ENCODE measurements at places on chromosomes 11 and 22.

GRCh38 chr11:71425860-71426259 is 22.3 kb downstream of the DHCR7 start:
- DNase-seq, result no peak

DNA sequence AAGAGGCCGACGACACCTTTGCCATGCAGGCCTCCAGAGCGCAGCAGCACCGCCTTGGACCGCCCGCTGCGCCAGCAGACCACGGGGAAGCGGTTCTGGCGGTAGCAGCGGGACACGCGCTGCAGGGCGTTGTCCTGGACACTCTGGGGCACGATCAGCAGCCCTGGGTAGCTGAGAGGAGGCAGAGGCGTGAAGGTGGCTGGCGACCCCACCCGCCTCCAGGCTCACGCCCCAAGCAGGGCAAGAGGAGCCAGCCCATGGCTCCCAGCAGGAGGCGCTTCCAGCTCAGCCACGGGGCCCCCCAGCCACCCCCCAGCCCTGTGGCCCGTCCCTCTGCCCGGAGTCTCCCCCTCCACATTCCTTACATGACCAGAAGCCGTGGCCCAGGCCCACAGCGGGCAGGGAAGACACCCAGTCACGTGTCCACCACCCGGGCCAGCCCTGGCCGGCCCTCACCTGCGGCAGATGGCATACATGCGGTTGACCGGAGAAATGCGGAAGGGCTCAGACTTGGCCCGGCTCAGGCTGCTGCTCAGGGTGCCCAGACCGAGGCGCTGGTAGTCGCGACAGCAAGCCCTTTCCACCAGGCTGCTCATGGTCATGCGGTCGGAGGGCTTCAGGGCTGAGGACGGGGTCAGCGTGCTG is 15.2 kb downstream of the SBF1 start:
- no peak for DNase-seq

DNA sequence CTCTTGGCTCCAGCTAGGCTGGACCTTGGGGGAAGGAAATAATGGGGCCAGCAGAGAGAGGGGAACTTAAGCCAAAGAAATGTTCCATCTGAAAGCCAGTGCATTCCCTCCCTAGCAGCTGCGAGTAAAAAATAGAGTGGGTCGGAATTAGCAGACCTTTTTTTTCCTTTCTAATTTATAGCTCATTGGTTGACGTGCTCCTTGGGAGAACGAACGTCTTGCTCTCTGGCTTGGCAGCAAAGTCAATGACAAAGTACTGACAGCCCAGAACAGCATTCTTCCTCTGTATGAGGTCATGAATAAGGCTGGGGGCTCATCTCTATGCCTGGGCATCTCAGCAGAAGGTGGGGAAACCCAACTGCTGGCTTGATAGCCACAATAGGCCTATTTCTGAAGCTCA is 65.0 kb downstream of the SEZ6L start:
- DNase-seq, result no peak

- no peak for DNase-seq
Observed at GRCh38 chr11:106969644-106970355, 48.5 kb downstream of the GUCY1A2 start.

All from T1000 (cell line).